AG04450 (cell line): ENCODE measurements at places on chromosomes 1 and 21. TPM values are rescaled to one million over a fixed set of nuclear protein-coding genes. Genes with fewer than 3 reads are reported as not detected.

FAM72C gene
- polyA plus RNA-seq: 0.79 and 1.0 TPM in 2 replicates

SDE2 gene
- 12.7 and 15.9 TPM in 2 replicates for polyA plus RNA-seq

MYOM3 gene
- polyA plus RNA-seq: not detected in 2 replicates

SLC5A9 gene
- not detected in 2 replicates for polyA plus RNA-seq

RGSL1 gene
- polyA plus RNA-seq: not detected in 2 replicates
